SW480 (cell line): ENCODE measurements at places on chromosomes 13 and 19.

DNA sequence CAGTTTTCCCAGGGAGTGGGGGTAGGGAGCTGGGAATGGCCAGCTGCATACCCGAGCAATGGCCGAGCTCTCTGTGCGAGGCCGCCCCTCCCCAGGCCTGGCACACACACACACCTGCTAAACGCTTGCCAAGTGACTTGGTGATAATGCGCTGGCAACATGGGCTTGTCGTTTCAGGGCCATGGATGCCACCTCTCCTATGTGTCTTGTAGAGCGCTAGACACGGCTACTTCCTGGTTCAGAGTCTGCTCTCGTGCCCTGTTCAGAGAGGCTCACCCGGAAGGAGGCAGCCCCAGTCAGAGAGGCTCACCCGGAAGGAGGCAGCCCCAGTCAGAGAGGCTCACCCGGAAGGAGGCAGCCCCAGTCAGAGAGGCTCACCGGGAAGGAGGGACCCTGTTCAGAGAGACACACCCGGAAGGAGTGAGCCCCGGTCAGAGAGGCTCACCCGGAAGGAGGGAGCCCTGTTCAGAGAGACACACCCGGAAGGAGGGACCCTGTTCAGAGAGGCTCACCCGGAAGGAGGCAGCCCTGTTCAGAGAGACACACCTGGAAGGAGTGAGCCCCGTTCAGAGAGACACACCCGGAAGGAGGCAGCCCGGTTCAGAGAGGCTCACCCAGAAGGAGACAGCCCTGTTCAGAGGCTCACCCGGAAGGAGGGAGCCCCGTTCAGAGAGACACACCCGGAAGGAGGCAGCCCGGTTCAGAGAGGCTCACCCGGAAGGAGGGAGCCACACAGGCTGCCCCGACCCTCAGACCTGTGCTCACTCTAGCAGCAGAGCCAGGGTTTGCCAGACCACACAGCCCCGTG lies 4.2 kb downstream of the ADPRHL1 start:
- peak; percentile 97 for DNase-seq

- no peak for DNase-seq
Measured at GRCh38 chr19:36771261-36772231, 1.1 kb downstream of the ZNF850 start.

DNA sequence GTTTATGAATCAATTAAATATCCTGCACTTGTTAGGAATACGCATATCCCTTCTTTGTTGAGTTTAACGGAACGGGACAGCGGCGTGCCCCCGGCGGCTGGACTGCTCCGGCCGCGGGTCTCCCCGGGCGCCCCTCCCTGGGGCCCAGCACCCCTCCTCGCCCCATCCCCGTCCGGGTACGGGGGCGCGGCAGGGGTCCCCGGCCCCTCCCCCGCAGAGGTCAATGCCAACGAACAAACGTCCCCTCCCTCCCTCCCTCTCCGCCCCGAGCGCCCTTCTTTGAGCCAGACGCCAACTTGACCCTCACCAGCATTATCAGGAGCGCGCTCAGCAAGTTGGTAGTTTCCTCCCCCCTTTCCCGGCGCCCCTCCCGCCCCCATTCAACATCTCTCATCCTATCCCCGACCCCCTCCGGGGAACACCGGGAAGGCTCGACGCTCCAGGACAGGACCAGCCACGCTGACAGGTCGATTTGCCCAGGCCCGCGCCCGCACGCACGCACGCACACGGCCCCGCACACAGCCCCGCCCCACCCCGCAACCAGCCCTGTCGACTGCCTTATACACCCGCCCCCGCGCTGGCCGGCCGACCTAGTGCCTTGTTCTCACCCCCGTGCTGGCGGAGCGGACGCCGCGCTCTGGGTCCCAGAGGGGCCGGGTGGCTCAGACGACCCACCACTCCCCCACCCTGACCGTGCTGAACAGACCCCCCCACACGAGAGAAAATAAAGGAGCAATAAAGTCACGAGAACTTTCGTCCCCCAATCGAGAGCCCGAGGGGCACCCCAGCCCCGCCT lies 5.0 kb downstream of the LYL1 start:
- no peak for DNase-seq

- peak; percentile 72 for DNase-seq
Measured at GRCh38 chr13:21849323-21849722, 178.4 kb downstream of the FGF9 start.

DNA sequence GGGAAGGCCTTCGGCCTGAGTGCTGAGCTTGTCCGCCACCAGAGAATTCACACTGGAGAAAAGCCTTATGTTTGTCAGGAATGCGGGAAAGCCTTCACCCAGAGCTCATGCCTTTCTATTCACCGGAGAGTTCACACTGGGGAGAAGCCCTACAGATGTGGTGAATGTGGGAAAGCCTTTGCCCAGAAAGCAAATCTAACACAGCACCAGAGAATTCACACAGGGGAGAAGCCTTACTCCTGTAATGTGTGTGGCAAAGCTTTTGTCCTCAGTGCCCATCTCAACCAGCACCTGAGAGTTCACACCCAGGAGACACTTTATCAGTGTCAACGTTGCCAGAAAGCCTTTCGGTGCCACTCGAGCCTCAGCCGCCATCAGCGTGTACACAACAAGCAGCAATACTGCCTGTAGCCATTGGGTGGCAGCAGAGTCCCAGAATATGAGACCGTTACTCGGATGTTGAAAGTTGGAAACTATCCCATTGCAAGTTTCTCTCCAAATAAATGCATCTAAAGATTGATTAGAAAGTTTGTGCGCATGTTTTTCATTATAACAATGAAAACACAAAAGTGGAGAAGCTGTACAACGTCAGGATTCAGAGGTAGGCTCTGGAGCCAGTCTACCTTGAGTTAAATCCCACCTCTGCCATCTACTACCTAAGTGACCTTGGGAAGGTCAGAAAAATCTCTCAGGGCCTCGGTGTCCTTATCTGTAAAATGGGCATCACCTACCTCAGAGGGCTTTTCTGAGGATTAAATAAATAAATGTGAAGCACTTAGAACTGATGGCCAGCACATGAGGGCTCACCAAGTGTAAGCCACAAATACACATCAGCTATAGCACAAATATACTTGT lies 21.1 kb downstream of the ZNF473 start:
- peak; percentile 28 for DNase-seq

DNA sequence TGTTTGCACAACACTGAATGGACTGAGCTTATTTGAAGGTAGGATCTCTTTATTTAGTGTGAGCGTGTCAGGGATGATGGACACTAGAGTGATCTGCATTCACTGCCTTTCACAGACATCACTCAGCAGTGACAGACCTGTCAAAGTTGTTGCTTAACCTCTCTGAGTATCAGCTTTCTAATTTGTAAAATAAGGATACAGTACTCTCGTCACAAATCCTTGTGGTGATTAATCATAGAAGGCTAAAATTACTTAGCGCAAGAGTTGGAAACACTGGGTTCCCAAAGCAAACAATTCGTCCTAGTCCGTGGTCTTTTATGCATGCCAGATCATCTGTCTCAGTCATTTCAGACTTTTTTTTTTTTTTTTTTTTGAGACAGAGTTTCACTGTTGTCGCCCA lies 16.6 kb downstream of the CARD8 start:
- no peak for DNase-seq

- DNase-seq = no peak
Measured at GRCh38 chr13:74907788-74908187, 574.2 kb downstream of the TBC1D4 start.

DNA sequence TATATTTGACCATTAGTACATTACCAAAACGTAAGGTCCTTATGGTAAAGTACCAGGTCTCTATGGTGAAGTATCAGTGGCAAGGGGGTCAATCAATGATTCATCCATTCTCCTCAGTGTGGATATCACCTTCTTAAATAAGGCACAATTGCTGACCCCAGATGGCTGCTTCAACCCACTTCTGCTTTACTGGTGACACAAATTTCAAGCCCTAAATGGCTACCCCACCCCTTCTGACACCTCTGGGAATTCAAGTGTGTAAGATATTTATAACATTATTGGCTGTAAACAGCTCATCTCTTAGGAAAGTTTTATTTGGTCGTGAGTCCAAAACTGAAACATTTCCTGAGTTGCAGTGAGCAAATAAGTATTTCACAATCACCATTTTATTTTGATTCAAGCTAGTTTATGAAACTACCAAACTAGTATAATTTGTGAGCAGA lies 7.9 kb upstream of the WBP4 start:
- DNase-seq = no peak

GRCh38 chr19:37127999-37128820 lies 44.3 kb downstream of the ZNF585A start:
- DNase-seq = no peak

DNA sequence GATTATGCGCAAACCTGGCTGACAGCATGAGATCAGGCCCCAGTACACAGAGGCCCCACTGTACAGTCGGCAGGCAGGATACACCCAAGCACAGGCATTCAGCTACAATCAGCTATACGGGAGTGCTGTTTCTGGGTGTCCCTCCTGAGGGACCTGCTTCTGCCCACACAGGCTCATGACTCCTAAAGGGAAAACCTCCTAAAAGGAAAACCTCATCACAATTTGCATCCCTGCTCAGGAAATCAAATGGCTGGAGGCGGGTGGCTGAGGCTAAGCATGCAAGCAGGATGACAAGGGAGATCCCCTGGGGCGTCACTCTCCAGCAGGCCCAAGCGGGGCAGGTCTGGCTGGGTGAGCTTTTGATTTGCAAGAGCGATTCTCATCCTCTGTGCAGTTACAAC lies 99.8 kb downstream of the CRYL1 start:
- no peak for DNase-seq

GRCh38 chr13:60869941-60870613 lies 473.1 kb downstream of the TDRD3 start:
- no peak for DNase-seq

- DNase-seq = no peak
Measured at GRCh38 chr19:13040232-13040947, 45.1 kb downstream of the NFIX start.

DNA sequence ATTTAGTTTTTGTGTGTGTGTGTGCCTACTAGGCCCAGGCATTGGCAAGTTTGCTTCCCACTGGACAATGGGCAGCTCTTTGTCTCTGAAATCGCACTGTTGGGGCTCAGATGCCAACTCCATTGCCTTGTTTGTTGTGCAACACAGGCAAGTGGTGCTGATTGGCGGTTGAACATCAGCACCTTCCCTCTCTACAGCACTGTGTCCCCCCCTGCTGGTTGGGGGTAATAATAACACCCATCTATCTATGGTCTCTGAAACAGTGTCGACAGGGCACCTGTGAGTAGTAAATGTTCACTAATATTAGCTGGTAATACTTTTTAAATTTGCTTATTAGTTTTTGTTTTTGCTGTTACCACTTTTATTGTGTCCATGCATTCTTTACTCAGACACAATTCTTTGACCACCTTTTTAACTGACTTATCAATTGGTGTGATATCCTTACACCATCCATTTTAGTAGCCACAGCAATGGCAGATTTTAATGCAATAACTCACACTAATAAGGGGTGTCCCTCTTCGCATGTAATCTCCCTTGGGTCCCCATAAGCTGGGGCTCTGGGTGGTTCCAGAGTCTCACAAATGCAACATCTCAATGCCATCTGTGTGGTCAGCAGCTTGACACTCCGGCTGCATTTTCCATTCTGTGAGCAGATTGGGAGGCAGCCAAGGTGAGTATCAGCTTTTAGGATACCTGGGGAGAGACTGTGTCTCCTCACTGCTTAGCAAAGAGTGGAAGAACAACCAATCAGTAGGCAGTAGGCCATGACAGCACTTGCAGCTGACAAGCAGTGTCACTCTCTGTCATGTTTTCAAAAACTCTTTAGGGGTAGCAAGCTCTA lies 47.7 kb upstream of the UQCRFS1 start:
- peak; percentile 48 for DNase-seq

DNA sequence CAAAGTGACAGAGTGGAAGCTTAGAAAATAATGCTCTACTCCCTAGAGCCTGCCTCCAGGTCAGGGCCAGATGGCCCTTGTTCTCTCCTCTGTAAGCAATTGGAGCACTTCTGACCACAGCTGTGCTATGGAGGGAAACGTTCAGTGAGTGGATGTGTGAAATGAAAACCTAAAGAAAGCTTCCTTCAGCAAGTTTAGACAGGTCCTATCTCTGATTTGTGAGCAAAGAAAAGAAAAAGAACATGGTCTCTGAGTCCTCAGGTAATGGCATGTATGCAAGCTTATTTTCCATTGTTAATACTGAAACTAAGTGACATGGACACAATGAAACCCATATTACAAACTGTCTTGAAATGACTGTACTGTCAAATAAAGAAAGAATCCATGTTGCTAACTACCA lies 1486.8 kb downstream of the EFNB2 start:
- no peak for DNase-seq

GRCh38 chr19:3521104-3521445 lies 15.0 kb downstream of the FZR1 start:
- DNase-seq = peak; percentile 27

DNA sequence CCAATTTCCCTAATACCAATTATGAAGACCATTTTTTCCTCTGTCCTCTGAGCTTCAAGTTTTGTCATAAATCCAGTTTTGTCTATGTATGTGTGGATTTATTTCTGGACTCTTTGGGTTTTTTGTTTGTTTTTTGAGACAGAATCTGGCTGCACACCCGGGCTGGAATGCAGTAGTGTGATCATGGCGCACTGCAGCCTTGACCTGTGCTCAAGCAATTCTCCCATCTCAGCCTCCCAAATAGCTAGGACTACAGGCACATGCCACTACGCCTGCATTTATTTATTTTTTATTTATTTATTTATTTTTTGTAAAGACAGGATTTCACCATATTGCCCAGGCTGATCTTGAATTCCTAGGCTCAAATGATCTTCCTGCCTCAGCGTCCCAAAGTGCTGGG lies 45.3 kb upstream of the GTF3A start:
- no peak for DNase-seq

GRCh38 chr13:97366172-97366688 lies 67.7 kb upstream of the RAP2A start:
- no peak for DNase-seq

DNA sequence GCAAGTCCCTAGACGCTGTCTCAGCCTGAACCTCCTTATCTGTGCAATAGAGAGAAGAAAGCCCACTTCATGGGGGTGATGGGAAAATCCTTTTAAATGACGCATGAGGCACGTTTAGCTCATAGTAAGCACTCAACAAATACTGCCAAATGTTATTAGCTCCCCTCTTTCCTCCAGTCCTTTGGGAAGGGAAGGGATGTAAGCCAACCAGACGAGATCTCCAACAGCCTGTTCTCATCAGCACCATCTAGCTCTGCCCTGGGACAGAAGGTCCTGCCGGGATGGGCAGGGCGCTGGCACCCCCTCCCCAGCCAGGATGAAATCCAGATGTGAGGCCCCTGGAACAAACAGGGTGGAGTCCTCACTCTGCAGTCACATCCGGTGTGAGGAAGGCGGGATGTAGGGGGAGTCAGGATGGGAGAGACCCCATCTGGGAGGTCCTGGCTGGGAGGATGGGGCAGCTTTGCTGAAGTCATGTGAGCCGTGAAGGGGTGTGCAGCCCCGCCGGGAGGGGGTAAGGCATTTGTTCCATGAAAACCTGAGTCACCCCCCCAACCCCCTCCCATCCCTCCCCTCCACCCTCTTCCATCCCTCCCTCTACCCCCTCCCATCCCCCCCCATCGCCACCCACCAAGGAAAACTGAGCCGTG lies 4.6 kb downstream of the S1PR2 start:
- no peak for DNase-seq

- DNase-seq = no peak
Measured at GRCh38 chr19:30851646-30852045, 479.5 kb downstream of the ZNF536 start.
